Endothelial cell of umbilical vein (primary cell): ENCODE measurements at places on chromosomes 1 and 21. TPM values are rescaled to one million over a fixed set of nuclear protein-coding genes. Genes with fewer than 3 reads are reported as not detected.

The PTP4A2 gene
- total RNA-seq, result 172 and 184 TPM in 2 replicates

The ELAVL4 gene
- total RNA-seq, result not detected in 2 replicates

- H3K27ac ChIP-seq, result no peak overlapping the region
- no peaks in the 10 kb centered on the region for H3K4me1 ChIP-seq
- DNase-seq, result no peak
- H3K27me3 ChIP-seq, result no peaks in the 10 kb centered on the region
These were observed 647.2 kb upstream of the CXADR start for GRCh38 chr21:16865632-16866031.

The ANKRD65 gene
- 0.32 and 0.38 TPM in 2 replicates for total RNA-seq
